ENCODE measurements at places on chromosomes 2 and 18.
A peak's percentile ranks its signal among the peaks of the same experiment; 100 is the strongest.

DNA sequence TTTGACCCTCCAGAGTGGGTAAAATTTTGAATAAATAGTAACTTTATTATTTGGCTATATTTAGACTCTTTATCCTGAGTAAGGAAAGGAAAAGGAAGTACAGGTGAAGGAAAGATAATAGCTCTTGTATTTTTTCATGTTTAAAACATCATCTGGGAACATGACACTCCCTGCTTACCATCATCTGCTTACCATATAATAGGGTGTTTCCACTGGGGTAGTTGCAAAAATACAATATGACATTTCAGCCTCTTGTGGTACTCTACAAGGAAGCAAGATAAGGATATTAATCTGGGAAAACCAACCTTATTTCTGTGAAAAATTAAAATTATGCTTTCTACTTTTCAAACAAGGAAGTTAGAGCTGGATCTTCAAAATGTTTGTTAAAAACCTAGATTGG is 9.9 kb downstream of the RELCH start:
- no peak for DNase-seq

- peak; percentile 3 for DNase-seq
Measured at GRCh38 chr2:29747786-29748470, 173.5 kb downstream of the ALK start.

DNA sequence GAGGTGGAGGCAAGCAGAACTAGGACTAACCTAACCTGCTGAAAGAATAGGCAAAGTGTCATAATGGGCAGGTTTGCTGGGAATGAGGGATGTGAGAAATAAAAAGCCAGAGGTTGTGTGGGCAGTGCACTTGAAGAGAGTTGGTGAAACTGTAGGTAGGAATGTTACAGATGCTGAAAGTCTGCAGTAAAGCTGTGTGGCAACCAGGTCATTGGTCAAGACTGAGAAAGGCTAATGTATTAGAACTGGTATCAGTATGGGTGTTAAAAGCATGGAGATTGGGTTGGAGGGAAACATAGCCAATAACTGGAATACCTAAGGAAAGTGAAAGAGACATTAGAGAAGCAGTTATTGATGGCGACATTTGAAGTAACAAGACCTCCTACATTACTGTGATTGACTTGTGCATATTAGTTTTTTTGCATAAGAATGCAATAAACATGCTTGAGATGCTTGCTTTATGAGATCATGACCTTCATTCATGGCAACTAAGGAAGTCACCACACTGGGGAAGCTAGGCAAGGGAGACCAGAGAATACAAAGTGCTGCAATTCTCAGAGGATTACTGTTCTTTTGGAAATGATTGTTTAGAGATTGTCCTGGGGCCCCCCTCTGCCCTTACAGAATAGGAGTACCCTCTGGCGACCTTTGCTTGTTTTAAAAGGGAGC is 11.8 kb downstream of the GULP1 start:
- no peak for DNase-seq

DNA sequence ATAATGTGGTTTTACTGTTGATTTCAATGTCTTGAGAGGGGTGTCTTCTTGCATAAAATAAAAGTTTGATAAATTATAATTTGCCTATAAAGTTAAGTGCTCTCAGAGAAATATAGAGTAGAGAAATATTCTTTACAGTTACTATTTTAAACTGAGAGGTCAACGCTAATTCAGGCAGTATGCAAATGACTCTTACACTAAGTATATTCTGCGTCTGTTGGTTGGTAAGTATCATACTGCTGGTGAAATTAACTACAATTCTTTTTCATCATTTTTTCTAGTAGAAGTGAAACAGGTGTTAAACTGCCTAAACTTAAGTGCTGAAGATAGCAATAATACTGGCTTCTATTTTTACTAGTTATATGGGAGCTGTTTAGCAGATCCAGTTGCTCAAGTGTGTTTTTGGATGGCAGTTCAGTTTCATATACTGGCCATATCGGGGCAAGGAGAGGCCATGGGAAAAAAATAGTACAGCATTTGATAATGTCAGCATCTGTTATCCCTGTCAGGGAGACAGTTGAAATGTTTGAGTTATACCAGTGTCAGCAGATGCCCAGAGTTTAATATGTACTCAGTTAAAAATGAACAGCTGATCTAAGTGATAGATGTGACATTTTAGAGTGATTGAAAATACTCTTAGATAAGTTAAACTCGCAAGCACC is 86.2 kb downstream of the MIB1 start:
- no peak for DNase-seq

DNA sequence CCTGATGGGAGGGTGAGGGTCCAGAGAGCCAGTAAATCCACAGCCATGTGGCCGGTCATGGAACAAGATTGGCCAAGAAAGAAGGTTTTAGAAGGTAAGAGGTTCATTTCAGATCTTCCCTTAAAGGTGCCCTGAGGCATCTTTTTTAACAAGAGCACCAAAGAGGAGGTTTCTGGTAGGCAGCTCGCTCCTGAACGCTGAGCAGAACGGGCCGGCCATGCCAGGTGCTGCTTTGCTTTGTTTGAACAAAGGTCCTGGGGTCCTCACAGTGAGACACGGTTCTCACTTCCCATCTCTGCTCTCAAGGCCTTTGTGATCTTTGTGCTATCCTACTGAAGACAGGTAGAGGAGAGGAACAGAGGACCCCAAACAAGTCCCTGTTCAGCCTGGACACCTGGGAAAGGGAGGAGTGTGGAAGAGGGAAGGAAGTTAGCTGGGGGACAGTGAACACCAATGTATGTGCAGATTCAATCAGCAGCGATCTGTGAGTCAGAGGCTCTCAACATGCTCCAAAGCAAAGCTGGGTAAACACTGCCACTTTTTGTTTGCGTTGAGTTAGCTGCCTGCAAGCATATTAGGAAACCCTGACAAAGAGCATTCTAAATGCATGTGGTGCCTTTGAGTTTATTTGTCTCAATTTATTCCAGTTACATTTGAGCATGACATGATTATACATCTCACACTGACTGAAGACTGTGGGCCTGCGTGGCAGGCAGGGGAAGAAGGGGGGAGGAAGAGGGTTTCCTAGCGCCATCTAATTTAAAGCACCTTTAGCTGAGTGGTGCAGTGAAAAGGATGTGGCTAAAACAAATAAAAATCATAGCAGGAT is 102.4 kb downstream of the ASB1 start:
- no peak for DNase-seq

DNA sequence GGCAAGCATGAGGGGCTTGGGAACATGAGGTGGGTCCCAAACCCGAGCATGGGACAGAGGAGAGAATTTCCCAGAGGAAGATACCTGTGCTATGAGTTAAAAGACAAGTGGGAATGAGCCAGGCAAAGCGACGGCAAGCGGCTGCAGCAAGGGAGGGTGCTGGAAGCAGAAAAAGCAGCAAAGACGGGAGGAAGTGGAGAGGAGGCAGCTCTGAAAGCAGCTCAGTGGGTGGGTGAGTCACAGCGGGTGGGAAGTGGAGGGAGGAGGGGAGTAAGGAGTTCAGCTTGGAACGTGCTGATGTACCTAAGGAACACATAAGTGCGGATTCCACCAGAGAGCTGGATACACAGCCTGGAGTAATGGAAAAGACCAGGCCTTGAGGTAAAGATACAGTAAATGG is 41.4 kb downstream of the THUMPD2 start:
- DNase-seq = no peak

DNA sequence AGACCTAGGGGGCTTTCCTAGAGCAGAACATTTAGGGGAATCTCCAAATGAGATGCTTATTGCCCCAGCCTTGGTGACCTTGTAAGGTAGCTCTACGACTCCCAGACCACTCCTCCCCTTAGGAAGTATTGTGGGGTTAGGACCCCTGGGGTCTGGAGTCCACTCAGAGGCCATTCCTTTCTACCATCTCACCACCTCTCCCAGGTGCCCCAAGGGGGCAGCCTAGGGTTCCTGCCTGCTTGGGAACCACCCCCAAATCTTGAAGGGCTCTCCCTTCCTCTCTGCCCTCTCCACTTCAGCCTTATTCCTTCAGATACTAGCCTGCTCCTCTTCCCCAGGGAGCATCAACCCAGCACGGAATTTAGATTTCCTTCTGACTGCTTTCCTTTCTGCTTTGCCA is 17.5 kb upstream of the EXOC6B start:
- no peak for DNase-seq

- peak; percentile 26 for DNase-seq
Measured at GRCh38 chr2:95531254-95531771, 46.8 kb upstream of the TRIM43B start.

DNA sequence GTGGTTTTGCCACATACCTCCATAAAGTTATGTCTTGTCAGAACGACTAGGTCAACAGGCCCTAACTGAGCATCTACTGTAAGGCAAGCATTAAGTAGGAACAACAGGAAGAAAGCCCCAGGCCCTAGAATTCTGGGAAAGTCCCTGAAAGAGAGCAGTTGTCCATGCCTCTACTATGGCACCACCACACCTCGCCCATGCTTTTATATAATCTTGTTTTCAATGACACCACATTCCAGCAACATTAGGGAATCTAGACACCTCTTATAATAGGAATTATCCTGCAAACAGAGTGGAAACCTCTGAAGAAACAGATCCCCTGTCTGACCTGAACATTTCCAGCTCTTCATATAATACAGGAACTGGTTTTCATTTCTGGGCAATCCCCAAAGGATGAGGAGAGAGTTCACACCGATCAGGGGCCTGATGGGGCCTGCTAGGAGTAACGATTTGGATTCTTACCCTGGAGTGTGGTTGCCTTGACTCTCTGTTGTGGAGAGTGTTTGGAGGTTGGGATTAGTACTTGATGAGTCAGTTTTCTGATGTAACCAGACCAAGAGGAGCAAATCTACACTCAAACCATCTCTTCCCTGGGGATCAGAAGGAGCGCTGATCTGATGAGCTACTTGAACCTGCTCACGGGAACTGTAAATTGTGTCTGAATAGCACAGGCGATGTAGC is 31.9 kb upstream of the CEP68 start:
- no peak for DNase-seq

GRCh38 chr2:207504513-207505170 is 25.1 kb upstream of the CREB1 start:
- DNase-seq = no peak

DNA sequence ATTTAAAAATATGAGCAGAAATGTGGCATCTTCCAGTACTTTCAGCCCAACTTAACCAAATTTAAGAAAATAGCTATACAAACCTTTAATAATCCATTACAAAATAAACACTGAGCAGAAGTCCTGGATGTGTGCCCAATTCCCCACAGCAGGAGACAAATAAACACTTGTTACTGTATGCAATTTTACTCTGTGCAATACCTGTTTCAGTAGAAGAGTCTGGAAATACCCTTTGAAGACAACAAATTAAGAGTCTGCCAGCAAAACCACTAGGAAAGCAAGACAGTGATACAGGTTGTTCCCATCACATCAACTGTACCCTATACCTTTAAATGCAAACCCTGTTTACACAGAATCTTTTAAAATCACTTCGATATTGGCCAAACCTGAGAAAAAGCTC is 41.4 kb upstream of the RNU4ATAC start:
- no peak for DNase-seq

DNA sequence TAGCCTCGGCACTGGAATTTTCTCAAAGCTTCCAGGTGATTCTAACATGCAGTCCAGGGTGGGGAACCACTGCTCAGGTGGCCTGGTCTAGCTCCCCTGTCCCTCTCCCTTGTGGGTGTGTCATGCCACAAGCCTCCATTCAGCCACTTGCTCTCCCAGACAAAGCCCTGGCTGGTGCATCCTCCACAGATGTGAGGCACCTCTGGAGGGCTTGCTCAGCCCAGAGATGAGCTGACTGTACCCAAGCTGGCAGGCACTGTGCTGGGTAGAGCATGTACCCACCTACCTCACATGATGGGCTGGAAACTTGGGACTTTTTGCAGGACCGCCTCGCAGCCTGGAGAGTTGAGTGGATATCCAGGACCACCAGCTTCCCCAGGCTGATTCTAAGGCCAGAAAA is 88.1 kb downstream of the ZBTB7C start:
- DNase-seq = no peak

DNA sequence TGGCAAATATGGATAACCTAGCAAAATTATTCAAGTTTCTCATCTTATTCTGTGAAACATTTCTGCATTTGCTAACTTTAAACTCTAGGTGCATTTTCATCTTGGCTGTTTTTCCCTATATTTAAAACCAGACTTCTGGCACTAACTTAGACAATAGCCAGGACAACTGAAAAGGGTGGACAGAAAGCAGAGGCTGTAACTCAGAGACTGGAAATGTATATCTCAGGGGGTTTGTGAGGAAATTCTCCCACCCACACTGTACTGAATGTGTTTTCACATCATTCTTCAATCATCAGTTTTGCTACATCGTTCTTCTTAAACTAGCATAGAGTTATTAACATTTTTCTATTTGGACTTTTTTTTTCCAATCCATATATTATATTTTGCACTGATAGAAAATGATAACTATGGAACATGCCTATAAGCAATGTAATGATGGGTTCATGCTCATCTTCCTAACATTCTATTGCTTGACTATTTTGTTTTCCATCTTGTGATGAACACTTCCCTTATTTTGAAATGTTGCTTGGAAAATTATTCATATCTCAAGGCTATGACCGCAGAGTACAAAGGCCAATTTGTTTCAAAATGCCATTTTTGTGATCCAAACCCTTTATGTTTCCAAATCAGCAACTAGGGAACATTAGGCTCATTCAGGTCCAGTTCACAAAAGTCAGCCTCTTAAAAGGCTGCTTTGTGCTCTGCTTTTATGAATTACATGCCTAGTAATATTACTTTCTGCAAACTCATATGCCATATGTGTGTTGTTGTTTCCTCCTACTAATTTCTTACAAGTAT is 125.8 kb upstream of the CDH19 start:
- DNase-seq = no peak

GRCh38 chr18:32707586-32707985 is 65.2 kb downstream of the KLHL14 start:
- no peak for DNase-seq

- DNase-seq = no peak
Measured at GRCh38 chr18:42654556-42654955, 460.9 kb downstream of the RIT2 start.

GRCh38 chr18:12231040-12231882 is 22.9 kb upstream of the CIDEA start:
- DNase-seq = no peak

- no peak for DNase-seq
Measured at GRCh38 chr2:81266106-81266505, 961.6 kb upstream of the LRRTM1 start.

GRCh38 chr2:7994397-7994951 is 687.4 kb upstream of the ID2 start:
- DNase-seq = no peak

GRCh38 chr18:79200546-79201268 is 131.5 kb downstream of the ATP9B start:
- DNase-seq = no peak

GRCh38 chr2:206739271-206739670 is 21.1 kb upstream of the DYTN start:
- DNase-seq = no peak

GRCh38 chr18:572831-573289 is 7.3 kb upstream of the CETN1 start:
- DNase-seq = no peak

GRCh38 chr2:222303828-222304736 is 5.3 kb upstream of the PAX3 start:
- DNase-seq = no peak

- no peak for DNase-seq
Measured at GRCh38 chr2:20501974-20502373, 55.1 kb downstream of the RHOB start.

Data from activated CD4-positive, alpha-beta T cell treated with anti-CD3 and anti-CD28 coated beads, Interleukin-2, amount 50 U/mL, for 16 hours (primary cell).